ENCODE measurements at places on chromosomes 2 and 18.
A peak's percentile ranks its signal among the peaks of the same experiment; 100 is the strongest.

GRCh38 chr2:38498045-38498481 is 104.7 kb downstream of the HNRNPLL start:
- no peak for DNase-seq

- DNase-seq = peak; percentile 80
Measured at GRCh38 chr2:3519255-3520205, at the start of gene ADI1. ADI1 (minus strand) TSS chr2:3519531; CDS start chr2:3519487, 44 bp downstream.

DNA sequence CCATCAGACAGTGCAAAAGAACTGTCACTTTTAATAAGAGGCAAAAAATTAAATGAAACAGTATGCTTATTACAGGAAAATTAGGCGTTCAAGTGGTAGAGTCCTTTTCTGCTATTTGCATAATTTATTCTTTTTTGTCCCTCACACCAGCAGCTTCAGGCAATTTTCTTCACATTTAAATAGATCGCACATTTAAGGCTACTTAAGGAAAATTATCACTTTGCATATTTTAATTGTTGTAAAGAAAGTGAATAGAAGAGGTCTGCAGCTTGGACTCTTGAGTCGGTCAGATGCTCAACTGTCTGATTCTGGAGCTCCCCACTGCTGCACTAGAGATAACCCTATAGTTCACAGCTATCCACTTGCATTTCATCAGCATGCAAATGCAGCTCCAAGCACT is 141.3 kb downstream of the FIGN start:
- DNase-seq = no peak

- no peak for DNase-seq
Measured at GRCh38 chr2:105611811-105612424, 132.8 kb upstream of the NCK2 start.

DNA sequence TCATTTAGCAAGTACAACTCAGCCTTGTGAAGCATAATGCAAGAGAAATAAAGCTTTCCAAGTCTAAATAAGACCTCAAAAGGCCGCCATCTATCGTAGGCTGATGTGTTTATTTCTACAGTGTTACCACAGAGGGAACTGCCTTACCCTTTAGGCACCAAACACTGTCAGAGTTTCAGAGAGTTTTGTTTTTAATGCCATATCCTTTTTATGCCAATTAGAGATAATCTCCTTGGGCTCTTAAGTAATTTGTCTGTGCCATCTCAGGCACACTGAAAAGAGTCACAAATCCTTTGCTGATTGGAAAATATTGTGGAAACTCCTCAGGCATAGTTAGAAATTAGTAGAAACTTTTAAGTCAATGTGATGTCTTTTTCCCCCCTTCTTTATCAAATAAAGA is 797.1 kb downstream of the SLC4A3 start:
- DNase-seq = no peak

- DNase-seq = no peak
Measured at GRCh38 chr18:4125627-4126230, 329.4 kb downstream of the DLGAP1 start.

GRCh38 chr2:219252900-219253752 is at the start of gene TUBA4B:
TUBA4B (plus strand) TSS chr2:219253243; CDS start chr2:219253408, 165 bp downstream.
- no peak for DNase-seq

DNA sequence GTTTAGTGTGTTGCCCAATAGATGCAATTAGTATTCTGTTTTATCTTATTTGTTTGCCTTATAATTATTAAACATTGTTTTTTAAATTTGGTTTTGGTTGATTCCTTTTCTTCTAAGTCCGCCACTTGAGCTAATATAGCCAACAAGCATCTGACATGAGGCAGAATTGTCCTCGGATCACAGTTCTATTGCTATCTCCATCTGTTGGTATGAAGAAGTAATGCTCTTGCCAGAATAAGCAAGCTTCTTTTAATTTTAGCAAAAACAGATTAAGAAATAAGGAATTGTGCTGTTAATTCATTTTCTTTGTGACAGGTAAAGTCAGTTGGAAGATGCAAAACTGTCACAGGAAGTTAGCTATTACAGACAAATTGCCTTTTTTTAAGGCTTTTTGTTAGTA is 54.3 kb downstream of the R3HDM1 start:
- DNase-seq = no peak

Data from HuH-7 (cell line).